ENCODE measurements at places on chromosomes 2 and 18.

DNA sequence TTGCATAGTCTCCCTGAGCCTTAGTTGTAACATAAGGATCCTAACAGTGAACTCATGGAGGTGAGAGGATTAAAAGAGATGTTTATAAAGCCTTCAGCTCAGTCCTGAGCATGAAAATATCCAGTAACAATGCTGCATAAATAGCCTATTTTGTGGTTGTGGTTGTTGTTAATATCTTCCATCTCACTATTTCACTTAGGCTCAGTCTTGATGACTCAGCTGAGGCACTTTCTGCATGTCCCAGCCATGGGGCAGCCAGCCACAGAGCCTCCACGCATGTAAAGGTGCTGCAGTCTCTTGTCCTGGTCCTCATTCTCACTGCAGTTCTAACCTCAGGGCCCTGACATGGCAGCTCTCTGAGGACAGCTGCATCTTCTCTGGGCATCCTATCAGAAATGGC, 218.8 kb upstream of the PKDCC start:
- DNase-seq = no peak

DNA sequence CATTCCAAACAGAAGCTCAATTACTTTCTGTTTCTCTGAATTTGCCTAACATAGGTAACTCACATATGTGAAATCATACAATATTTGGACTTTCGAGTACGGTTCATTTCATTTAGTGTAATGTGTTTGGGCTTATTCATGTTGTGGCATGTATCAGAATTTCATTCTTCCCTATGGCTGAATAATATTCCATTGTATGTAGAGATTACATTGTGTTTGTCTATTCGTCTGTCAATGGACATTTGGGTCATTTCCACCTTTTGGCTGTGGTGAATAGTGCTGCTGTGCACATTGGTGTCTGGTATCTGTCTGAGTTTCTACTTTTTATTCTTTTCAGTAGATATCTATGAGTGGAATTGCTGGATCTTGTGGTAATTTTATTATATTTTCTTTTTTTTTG, 43.9 kb downstream of the LBH start:
- DNase-seq = no peak

GRCh38 chr18:12361770-12362378, 15.2 kb downstream of the AFG3L2 start:
- no peak for DNase-seq

DNA sequence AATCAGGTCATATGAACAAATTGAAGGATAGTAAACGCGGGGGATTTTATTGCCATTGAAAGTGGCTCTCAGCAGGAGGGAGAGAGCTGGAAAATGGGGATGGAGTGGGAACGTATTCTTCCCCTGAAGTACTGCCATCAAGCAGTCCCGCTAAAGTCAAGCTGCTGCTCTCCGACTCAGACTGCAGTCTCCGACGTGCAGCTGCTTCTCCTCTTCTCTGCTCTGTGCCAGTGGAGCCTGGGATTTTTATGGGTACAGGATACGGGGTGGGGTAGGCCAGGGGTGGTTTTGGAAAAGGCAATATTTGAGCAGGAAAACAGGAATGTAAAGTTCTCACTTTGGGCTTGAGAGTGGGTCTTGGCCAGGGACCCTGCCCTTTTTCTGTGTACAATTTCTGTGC, 33.0 kb downstream of the KCTD18 start:
- no peak for DNase-seq

GRCh38 chr18:32383050-32383819, 87.4 kb downstream of the GAREM1 start:
- DNase-seq = peak; percentile 96

GRCh38 chr2:39225567-39225966, 18.2 kb downstream of the CDKL4 start:
- no peak for DNase-seq

- DNase-seq = no peak
Observed at GRCh38 chr18:24015639-24016631, 1.4 kb downstream of the TTC39C start.

DNA sequence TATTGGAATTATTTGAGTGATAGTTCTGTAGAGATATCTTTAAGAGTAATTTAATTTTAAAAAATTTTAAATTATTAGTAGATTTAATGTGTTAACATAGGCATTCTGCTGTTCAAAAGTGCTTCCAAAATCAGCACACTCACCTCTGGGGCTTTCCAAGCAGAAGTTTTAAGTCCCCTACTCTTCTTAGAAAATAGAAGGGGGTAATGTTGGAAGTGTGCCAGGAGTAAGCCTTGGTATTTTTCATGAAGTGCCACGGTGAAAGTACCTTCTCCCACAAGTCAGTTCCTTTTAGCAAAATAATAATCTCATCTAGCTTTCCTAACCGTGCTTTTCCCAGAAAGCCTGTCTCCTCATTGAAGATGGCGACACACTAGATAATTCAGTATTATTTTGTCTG, 3.9 kb upstream of the TNFRSF11A start:
- DNase-seq = no peak

DNA sequence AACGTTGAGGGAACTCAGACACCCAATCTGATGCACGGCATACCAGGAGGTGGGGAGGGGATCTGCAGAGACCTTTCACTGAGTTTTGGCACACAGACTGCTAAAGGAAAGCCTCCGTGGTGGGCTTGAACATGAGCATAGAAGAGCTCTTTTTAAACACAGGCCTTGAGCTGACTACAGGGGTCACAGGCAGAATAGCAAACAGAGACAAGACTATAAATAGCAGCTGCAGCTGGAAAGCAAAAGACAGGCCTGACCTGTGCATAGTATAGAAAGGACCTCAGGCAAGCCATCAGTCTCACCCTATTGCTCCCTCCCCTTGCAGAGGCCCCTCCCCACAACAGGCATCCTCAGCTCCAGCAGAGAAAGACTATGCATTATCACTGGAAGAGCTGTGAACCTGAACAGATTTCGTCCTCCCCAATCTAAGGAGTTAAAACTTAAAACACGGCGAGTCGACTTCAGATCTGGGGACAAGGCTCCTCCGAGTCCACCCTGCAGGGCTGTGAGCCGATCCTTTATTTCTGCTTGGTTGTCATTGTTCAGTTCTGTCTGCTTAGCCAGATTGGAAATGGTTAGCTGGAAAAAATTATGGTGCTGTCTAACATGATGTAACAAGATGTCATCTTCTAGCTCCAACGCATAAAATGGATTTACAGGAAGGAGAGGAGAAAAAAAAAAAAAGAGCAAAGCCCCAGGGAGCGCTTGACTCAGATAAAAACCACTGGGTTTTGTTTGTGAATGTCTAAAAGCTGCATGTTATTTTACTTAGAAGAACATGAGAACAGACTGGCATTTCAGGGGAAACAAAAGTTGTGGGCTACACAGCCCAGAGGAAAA, 25.2 kb upstream of the LCLAT1 start:
- no peak for DNase-seq

- peak; percentile 90 for DNase-seq
Observed at GRCh38 chr18:55321265-55322177, 266.5 kb downstream of the TCF4 start.

- DNase-seq = peak; percentile 87
Observed at GRCh38 chr18:57727952-57728807, 74.9 kb downstream of the ATP8B1 start.

GRCh38 chr2:227500301-227500630, 28.3 kb downstream of the AGFG1 start:
- no peak for DNase-seq

- DNase-seq = no peak
Observed at GRCh38 chr2:202193881-202194353, 44.5 kb downstream of the SUMO1 start.

GRCh38 chr2:239124152-239124899, 276.4 kb downstream of the TWIST2 start:
- no peak for DNase-seq

DNA sequence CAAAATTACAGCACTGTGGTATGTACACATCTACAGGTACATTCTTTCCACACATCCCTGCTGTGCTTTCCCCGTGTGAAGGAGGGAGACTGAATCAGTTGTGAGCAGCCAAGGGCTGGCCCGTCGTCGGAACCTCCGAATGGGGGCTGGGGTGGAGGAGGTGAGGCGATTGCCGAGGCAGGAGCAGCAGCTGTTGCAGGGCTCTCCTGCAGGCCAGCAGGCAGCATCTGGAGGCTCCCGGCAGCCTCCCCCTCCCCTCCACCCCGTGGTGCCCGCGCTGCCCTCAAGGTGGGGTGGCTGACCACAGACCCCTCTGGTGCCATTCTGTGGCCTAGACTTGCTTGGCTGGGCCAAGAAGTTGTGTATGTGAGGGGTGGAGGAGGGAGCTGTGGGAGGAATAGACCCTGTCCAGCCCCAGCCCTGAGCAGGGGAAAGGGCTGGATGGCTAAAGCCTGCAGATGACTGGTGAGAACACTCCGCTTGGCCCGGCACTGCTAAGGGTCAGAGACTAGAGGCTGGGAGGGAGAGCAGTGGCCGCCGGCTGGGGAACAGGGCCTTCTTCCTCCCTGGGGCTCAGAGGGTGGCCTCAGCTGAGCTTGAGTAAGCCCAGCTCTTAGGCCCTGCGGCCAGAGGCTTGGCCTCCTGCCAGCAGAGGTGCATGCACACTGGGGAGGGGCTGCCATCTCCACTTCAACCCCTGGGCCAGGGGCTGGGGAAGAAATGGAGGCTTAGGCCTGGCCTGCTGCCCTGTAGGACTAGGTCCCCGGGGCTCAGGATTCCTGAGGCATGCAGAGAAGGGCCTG, 7.6 kb downstream of the STAMBP start:
- DNase-seq = no peak

DNA sequence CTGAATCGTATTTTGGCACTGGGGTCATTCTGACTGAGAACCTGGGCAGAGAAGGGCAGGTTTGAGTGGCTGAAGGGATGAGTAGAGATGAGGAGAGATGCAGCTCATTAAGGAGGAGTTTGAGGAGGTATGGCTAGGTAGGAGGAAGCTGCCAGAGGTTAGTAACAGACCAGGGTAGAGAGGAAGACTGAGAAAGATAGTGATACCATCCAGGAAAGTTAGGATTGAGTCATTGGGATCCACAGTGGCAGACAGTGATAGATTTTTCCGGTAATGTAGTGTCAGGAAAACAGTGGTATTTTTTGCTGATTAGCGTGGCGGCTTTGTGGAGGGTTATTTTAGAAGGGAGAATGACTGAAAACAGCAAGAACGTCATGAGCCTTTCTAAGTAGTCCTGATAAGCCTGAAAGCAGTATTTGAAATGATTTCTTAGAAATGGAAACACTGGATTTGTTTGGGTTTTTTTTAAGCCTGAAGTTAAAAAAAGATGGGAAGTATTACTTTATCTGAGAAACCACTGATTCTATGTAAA, 65.6 kb upstream of the STON1 start:
- DNase-seq = no peak

DNA sequence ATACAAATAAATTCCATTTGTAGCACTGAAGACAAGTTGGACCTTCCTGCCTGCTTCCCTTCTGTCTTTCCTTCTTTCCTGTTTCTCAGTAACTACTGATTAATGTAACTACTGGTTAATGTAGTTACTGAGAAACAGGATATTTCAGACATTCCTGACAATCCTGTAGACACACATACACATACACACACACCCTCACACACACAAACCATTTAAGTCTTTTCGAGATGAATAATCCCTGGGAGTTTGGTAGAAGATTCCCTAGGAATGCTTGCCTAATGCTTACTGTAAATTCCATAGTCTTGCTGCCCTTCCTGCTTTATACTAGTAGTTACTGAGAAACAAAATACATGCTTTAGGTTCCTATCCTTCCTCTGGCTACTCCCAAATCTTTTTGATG, 83.9 kb downstream of the PIK3C3 start:
- peak; percentile 76 for DNase-seq

- no peak for DNase-seq
Observed at GRCh38 chr2:236291911-236292310, 27.7 kb upstream of the ASB18 start.

DNA sequence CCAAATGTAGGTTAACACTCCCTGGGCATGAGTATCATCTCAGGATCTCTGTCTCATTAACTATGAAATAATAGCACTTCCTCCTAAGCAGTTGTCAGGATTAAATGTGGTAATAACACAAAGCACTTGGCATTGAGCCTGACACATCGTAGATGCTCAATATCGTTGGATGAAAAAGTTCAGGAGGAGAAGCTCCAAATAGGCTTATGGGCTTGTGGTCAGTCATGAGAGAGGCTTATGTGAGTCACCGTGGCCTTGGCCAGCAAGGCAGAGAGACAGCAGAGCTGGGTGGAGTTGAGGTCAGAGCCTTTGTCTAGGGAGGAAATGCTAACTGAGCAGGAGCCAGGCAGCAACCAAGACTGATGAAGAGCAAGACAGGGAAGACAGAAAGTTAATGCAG, 68.3 kb upstream of the PPM1B start:
- peak; percentile 76 for DNase-seq

- no peak for DNase-seq
Observed at GRCh38 chr2:151343073-151343472, 14.3 kb upstream of the TNFAIP6 start.

DNA sequence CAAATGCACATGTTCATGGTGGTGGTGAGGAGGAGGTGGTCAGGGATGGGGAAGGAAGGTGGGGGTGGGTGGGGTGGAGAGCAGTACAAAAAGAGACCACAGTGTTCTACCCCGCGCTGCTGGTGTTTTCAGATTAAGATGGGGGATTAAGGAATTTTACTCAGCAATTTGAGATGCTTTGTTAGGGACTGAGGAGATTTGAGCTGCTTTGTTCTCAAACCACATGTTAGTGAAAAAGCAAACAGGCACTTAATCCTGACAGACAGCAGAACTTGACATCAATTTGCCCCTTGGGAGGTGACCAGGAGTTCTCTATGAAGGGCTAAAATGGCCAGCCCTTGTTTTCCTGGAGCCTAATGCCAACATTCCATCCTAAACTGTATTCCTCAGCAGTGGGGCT, 244.5 kb downstream of the MEIS1 start:
- no peak for DNase-seq

- peak; percentile 4 for DNase-seq
Observed at GRCh38 chr2:108316461-108317258, 28.0 kb downstream of the SULT1C2 start.

GRCh38 chr2:15811367-15811766, 129.0 kb upstream of the MYCN start:
- no peak for DNase-seq

GRCh38 chr2:189362283-189362682, 79.0 kb upstream of the WDR75 start:
- DNase-seq = no peak

GRCh38 chr2:20562540-20563225, 88.2 kb downstream of the HS1BP3 start:
- no peak for DNase-seq

DNA sequence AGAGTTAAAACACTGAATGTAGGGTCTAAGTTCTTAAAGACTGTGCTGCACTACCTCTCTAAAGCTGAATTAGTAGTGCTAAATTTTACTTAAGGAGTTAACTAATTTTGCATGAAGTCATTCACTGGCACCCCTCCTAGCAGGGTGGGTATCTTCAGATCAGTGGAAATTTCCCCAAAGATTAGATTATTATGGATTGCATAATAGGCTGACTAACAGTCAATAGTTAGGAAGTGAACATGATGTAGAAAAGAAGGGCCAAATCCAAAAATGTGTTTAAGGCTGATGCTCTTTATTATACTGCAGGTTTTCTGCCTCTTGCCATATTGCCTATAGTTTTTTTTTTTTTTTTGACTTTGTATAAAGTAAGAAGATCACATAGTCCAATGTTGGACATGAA, 5.2 kb downstream of the ZNF638 start:
- DNase-seq = no peak

- no peak for DNase-seq
Observed at GRCh38 chr18:48944634-48945033, 6.1 kb downstream of the SMAD7 start.
